ENCODE measurements at places on chromosomes 2 and 18. TPM values are rescaled to one million over a fixed set of nuclear protein-coding genes. Genes with fewer than 3 reads are reported as not detected.

Gene LRP1B
- not detected for total RNA-seq

Gene RTP5
- total RNA-seq: 0.07 TPM

Gene MAP3K19
- total RNA-seq: not detected

Gene GRHL1
- total RNA-seq: 1.2 TPM

Gene PROKR1
- not detected for total RNA-seq

Gene DSG1
- total RNA-seq: not detected

- no peak overlapping the region for H3K4me3 ChIP-seq
- no peaks in the 10 kb centered on the region for H3K4me1 ChIP-seq
- no peaks in the 10 kb centered on the region for H3K27me3 ChIP-seq
- DNase-seq: no peak
- H3K36me3 ChIP-seq: no peaks in the 10 kb centered on the region
- no peak overlapping the region for H3K27ac ChIP-seq
Observed at GRCh38 chr18:10336749-10337350, 117.6 kb upstream of the APCDD1 start.

- no peak overlapping the region for H3K4me3 ChIP-seq
- H3K27me3 ChIP-seq: no peaks in the 10 kb centered on the region
- no peak for DNase-seq
Observed at GRCh38 chr2:16584824-16585540, 80.7 kb downstream of the CYRIA start.

GRCh38 chr2:129747500-129748125 is 231.9 kb upstream of the RAB6C start:
- H3K4me3 ChIP-seq: no peak overlapping the region
- no peak overlapping the region for H3K27ac ChIP-seq
- no peaks in the 10 kb centered on the region for H3K27me3 ChIP-seq

DNA sequence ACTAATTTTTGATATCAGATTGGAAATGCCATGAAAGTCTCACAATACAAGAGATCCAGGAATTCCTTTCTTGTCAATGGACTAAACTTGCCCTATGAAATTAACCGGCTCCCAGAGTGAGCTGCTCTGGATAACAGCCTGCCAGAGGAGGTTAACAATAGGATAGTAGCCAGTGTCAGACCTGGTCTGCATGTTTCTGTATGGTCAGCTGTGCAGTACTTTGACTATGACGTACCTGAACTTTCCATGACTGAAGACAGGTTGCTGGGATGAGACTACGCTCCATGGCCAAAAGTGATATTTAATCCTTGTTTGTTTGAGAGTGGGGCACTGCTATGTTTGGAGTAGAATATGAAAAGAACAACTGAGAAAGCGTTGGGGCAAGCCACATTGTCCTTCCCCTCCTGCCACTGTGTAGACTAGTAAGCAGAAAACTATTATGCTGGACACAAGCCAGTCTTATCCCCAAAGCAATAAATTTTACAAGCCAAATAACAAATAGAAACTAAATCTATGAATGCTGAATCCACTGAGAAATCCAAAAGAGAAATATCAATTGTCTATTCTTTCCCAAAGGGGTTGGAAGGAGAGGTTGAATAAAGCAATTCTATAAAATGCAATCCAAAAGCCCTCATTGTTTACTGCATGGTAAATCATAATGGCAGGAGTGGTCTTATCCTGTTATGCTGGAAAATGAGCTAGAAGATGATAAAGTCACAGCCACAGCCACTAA is 115.5 kb upstream of the CYP26B1 start:
- no peaks in the 10 kb centered on the region for H3K36me3 ChIP-seq
- DNase-seq: no peak
- H3K27ac ChIP-seq: no peak overlapping the region
- no peak overlapping the region for H3K4me3 ChIP-seq
- no peaks in the 10 kb centered on the region for H3K4me1 ChIP-seq
- H3K27me3 ChIP-seq: no peaks in the 10 kb centered on the region

DNA sequence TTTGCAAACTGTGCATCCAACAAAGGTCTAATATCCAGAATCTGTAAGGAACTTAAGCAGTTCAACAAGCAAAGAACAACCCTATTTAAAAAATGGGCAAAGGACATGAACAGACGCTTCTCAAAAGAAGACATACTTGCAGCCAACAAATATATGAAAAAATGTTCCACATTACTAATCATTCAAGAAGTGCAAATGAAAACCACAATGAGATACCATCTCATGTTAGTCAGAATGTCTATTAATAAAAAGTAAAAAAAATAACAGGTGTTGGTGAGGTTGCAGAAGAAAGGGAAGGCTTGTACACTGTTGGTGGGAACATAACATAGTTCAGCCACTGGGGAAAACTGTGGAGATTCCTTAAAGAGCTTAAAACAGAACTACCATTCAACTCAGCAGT is 126.2 kb downstream of the NAT8 start:
- H3K27me3 ChIP-seq: no peaks in the 10 kb centered on the region
- no peak overlapping the region for H3K27ac ChIP-seq

DNA sequence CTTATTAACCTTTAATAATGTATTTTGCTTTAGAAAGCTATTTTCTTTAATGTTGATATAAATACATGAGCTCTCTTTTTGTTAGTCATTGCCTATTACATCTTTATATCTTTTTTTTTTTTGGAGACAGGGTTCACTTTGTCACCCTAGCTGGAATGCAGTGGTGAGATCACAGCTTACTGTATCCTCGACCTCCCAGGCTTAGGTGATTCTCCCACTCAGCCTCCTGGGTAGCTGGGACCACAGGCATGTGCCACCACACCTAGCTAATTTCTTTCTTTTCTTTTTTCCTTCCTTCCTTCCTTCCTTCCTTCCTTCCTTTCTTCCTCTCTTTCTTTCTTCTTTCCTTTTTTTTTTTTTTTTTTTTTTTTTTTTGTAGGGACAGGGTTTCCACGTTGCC is 15.4 kb downstream of the NAB1 start:
- H3K36me3 ChIP-seq: peaks cover 39% of the 10 kb centered on the region
- H3K4me3 ChIP-seq: no peak overlapping the region
- no peak overlapping the region for H3K27ac ChIP-seq
- H3K4me1 ChIP-seq: peaks cover 31% of the 10 kb centered on the region
- H3K27me3 ChIP-seq: no peaks in the 10 kb centered on the region

Data from activated CD4-positive, alpha-beta T cell treated with anti-CD3 and anti-CD28 coated beads, Interleukin-2, amount 10 ng/mL, durations not matched to agents 24 days and 14 days (primary cell).